GM03348 (cell line): ENCODE measurements at places on chromosomes 6 and 20.

GRCh38 chr6:130407032-130407431, 41.2 kb downstream of the TMEM200A start:
- peak; percentile 33 for DNase-seq

GRCh38 chr6:80020381-80021120, 16.1 kb downstream of the TTK start:
- no peak for DNase-seq

DNA sequence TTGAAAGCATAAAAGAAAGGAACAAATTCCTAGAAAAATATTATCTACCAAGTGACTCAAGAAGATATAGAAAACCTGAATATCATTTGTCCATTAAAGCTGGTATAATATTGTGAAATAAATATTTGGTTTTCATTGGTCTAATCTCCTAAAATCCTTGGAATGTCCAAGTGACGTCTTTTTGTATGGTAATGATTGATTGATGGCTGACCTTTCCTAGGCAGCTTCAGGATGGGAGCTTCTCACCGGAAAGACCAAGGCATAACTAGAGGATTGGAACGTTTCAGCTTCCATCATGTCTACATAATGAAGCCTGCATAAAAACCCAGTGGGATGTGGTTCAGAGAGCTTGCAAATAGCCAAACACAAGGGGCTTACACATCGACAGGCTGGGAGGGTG, 57.6 kb upstream of the MAN1A1 start:
- no peak for DNase-seq

DNA sequence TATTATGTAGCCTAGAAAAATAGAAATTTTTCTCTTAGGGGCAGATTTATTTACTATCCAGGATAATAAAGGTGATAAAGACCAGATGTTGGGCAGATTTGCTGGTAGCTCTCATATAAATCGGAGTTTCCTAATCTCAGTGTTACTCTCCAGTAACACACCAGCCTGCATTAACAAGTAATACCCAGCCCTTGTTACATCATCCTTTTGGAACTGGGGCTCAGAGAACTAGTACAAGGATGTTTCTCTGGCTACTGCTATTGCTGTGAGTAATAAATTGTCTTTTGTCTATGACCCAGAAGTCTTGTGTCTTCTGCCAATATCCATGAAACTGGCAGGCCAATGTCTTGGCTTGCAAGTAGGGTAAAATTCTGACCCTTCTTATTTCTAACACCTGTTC, 16.8 kb downstream of the TPD52L1 start:
- peak; percentile 67 for DNase-seq

GRCh38 chr20:44402391-44403193, 47.1 kb downstream of the HNF4A start:
- DNase-seq: no peak

GRCh38 chr20:57346477-57346876, 4.6 kb upstream of the RAE1 start:
- DNase-seq: peak; percentile 77

- no peak for DNase-seq
These were observed 17.8 kb downstream of the SS18L1 start for GRCh38 chr20:62161347-62161746.

- peak; percentile 82 for DNase-seq
These were observed 2.8 kb downstream of the FOXS1 start for GRCh38 chr20:31842471-31843157.

- no peak for DNase-seq
These were observed 10.7 kb downstream of the BHLHE23 start for GRCh38 chr20:62995898-62996595.

GRCh38 chr6:22568854-22569253, 512 bp upstream of the HDGFL1 start:
- no peak for DNase-seq

- no peak for DNase-seq
These were observed 2.6 kb downstream of the SCUBE3 start for GRCh38 chr6:35216412-35216732.

DNA sequence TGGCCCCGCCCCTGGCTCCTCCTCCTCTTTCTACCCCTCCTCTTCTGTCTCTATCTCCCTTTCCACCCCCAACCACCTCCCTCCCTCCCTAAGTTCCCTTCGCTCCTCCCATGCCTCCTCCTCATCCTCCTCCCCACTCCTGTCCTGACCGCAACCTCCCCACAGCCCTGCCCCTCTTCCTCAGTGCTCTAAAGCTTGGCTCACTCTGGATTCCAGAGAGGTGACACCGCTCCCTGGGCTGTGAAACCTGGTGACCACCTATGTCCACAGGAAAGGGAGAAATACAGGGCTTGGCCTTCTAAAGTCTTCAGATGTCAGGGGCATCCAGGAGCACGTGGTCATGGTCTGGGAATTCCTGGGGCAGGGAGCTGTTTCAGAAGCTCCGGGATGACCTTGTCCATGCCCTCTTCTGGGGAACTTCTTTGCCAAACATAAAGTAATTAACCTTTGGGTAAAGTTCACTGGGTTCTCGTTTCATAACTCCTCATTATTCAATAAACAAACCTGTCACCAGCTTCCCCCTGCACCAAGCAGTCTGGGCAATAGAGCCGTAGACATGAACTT, 345 bp upstream of the CST5 start:
- no peak for DNase-seq

GRCh38 chr6:149846321-149846720, 17.8 kb downstream of the LRP11 start:
- DNase-seq: peak; percentile 69

DNA sequence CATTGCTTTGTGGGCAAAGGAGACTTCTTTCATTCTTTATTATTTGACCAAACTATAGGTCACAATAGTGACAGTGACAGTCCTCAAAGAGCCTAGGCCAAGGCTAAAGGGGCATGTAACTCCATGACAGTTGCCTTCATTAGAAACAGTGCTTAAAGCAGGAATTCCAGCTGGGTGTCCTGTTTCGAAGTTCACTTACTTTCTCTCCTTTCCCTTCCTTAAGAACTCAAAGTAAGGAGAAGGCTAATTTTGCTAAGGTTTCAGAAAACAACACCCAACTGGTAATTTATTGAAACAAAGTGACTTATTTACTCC, 48.1 kb upstream of the HEY2 start:
- no peak for DNase-seq

GRCh38 chr6:11815231-11815630, 36.6 kb upstream of the ADTRP start:
- peak; percentile 29 for DNase-seq

DNA sequence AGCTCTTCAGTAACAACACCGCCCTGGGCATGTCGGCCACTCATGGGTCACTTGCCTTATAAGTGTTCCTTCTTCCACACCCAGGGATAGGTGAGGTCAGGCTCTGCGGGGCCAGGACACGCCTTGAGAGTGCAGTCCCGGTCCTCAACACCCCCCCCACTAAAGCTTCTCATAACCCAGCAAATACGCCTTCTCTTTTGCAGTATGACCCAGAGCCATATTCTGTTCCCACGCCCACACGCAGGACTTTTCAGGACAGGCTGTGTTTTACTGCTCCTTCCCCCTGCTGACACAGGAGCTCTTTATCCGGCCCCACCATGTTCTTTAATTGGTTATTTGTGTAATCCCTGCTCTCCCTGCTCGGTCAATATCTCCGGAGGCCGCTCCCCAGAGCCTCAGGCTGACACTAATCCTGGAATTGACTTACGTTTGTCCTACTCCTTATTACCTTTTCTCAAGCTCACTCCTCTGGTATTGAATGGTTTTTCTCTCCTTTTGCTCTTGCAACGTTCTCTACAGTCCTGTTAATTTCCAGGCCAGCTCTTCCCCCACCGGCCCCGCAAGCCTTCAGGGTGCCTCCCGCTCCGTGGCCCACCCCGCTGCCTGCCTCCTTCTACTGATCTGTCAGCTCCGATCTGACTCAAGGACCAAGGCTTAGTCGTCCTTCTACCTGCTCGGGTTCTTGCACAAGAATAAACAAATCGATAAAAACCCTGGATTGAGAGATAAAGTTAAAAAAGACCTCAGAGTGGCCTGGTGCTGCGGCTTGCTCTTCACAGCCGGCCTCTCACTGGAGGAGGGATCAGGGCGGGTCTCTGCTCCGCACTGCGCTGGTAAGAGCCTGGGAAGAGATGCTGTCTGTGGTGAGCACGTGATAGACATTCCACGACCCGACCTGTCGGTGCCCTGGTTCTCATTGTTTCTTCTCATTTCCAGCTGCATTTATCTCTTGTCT, 357.5 kb downstream of the ZFAND3 start:
- no peak for DNase-seq

DNA sequence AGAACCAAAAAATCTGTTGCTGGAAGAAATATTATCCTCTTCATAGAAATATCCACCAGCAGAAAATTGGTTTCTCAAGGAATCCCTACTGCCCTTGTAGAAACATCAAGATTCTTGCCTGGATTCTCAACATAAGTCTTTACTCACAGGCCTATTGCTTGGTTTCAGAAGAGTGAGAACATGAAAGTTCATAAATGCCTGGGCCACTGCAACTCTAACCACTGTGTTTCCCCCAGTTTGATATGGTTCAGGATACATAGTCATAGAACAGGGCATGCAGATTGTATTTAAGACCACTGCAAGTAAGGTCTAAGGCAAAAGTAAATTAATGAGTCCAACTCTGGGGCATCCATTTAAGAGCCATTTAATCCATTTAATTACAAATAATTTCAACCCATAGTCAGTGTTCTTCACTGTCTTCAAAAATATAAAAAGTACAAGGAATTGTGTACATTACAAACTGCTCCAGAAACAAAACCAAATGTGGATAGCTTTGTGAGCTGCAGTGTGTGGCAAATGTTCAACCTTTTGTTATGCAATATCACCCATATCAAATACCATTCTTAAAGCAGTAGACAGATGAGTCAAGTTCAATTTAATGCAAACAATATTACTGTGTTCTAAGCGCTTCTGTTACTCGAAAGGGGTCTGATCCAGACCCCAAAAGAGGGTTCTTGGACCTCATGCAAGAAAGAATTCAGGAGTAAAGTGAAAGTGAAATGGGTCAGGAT, 83.3 kb downstream of the OPRM1 start:
- no peak for DNase-seq

GRCh38 chr6:98909236-98909635, 38.5 kb downstream of the FBXL4 start:
- DNase-seq: no peak

- DNase-seq: peak; percentile 51
These were observed 52.1 kb upstream of the BEND6 start for GRCh38 chr6:56902641-56903464.

DNA sequence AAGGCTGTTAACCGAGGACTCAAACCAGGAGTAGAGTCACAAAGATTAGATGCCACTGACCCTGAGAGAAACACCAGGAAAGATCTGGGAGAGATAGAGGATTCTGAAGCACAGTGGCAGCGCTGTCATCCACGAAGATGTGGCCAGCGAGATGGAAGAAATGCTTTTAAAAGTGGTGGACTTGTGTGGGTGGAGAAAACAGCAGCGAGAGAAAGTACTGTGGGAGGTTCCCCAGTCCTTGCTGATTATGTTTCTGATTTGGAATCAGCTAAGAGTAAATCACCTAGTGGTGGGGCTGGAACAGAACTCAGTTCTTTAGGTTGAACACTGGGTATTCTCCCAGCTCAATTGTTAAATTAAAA, 435 bp upstream of the ZNF322 start:
- peak; percentile 54 for DNase-seq

GRCh38 chr20:18011482-18011881, 42.7 kb downstream of the MGME1 start:
- no peak for DNase-seq

- DNase-seq: no peak
These were observed 40.4 kb upstream of the ARFGEF2 start for GRCh38 chr20:48880981-48881657.

DNA sequence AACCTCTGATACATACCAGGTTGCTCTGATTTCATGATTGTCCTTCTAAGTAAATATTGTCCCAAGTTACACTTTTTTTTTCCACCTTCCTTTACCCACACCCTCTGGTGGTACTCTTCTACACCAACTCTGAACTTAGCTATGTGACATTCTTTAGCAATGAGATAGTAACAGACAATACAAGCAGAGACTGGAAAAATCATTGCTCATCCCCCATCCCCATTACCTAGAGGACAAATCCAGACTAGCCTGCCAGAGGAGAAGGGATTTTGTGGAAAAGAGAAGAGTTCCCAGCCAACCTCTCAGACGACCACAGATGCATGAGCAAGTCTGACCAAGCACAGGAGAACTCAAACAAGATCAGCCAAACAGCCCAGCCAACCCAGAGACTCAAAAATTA, 32.8 kb upstream of the TFAP2B start:
- DNase-seq: no peak

DNA sequence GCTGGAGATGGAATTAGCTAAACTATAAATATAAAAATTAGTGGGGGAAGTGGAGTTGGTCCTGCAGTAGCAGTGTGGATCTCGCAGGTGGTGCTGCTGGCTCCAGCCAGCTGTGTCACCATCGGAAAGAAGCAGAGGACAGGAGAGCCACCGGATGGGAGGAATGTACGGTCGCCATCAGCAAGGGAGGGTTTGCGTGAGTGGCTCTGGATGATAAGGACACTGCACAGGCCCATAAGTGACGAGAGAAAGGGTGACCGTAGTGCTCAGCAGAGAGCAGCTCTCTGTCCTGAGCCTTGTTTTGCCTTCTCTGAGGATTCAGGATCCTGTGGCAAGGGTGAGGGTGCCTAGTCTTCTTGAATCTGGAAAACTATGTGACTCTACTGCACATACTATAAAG, 378.7 kb downstream of the ZFAND3 start:
- no peak for DNase-seq

GRCh38 chr6:28282926-28283325, 1.6 kb downstream of the PGBD1 start:
- DNase-seq: no peak

GRCh38 chr20:45972500-45973183, 639 bp upstream of the ZNF335 start:
- no peak for DNase-seq

GRCh38 chr20:19807191-19807945, 49.3 kb downstream of the RIN2 start:
- no peak for DNase-seq

GRCh38 chr20:20454367-20454766, 86.5 kb downstream of the INSM1 start:
- DNase-seq: no peak

GRCh38 chr6:227074-227782, 65.1 kb upstream of the DUSP22 start:
- DNase-seq: peak; percentile 31

- DNase-seq: no peak
These were observed 5.1 kb downstream of the PNRC1 start for GRCh38 chr6:89085409-89086205.

GRCh38 chr6:34746104-34746846, 11.0 kb upstream of the SNRPC start:
- DNase-seq: no peak

DNA sequence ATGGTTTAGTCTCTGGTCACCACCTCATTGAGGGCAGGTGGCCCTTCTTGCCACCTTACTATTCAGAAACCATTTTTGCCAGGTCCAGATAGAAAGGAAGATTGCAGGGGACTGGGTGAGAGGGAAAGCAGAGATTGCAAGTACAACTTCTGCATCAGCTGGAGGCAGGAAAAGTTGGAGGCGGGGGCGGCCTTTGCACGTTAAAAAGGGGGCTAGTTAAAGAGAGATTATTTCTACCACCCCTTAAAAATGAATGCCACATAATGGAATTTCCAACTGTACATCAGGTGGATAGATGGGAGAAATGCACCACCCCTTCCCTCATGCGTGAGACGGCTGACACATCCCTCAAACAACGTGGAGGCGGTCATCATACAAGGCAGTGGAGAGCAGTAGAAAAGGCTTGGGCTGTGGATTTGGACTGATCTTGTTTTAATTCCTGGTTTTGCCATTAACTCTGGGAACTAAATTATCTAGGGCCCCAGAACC, 95.4 kb upstream of the CNKSR3 start:
- no peak for DNase-seq
